ENCODE measurements at places on chromosomes 2 and 18. TPM values are rescaled to one million over a fixed set of nuclear protein-coding genes. Genes with fewer than 3 reads are reported as not detected.

DNA sequence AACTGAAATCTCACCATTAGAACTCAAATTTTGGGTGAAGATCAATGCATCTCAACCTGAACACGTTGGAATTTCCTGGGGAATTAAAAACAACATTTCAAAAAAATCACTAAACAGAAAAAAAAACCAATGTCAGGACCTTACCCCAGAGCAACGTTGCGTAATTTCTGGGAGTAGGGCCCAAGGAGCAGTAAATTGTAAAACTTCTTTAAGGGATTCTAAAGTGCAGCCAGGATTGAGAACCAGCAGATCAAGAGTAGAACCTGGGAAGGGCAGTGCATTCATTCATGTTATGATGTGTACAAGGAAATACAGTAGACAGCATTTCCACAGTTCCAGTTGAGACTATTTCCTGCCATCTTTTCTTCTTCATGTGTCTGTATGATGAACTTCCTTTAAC is 56.9 kb downstream of the RHBDD1 start:
- no peaks in the 10 kb centered on the region for H3K36me3 ChIP-seq
- no peaks in the 10 kb centered on the region for H3K27me3 ChIP-seq
- no peak overlapping the region for H3K4me3 ChIP-seq
- DNase-seq: no peak

ASPRV1 gene
- 2.0 TPM for polyA plus RNA-seq

- no peak overlapping the region for H3K4me3 ChIP-seq
- H3K4me1 ChIP-seq: no peaks in the 10 kb centered on the region
- no peaks in the 10 kb centered on the region for H3K27me3 ChIP-seq
- no peak overlapping the region for H3K27ac ChIP-seq
Observed at GRCh38 chr2:119126650-119127049, 31.9 kb downstream of the C1QL2 start.

SLC4A5 gene
- 1.1 TPM for polyA plus RNA-seq

GRCh38 chr18:77478646-77479442 is 229.2 kb downstream of the GALR1 start:
- DNase-seq: no peak
- no peaks in the 10 kb centered on the region for H3K4me1 ChIP-seq
- H3K4me3 ChIP-seq: no peak overlapping the region
- H3K27ac ChIP-seq: no peak overlapping the region
- no peaks in the 10 kb centered on the region for H3K27me3 ChIP-seq

DNA sequence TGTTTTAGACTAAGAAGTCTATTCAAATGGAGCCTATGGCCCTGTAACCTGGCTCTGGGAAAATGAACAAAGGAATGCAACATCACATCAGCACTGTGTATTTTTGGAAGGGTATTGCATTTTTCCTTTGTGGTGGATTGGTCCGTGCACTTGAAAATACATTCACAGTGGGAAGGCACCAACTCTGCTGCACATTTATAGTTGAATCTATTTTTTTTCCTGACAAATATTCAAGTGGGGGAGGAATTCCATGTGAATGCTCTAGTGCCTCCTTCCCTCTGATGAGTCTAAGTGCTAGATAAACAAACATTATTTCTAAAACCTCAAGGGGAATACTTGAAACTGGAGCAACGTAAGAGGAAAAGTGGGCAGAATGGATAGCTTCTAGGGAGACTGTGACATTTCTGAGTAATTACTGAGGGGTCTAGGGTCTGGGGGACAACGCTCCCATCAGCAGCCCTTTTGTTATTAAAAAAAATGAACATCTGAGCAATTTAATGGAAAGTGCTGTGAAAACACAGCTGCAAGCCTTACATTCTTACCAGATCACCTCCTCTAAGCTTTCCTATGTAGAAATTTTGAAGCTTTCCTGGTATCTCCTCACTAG is 208.2 kb downstream of the SLC8A1 start:
- no peaks in the 10 kb centered on the region for H3K27me3 ChIP-seq
- peaks cover 16% of the 10 kb centered on the region for H3K4me1 ChIP-seq
- no peak overlapping the region for H3K27ac ChIP-seq
- no peak for DNase-seq
- no peaks in the 10 kb centered on the region for H3K36me3 ChIP-seq

DNA sequence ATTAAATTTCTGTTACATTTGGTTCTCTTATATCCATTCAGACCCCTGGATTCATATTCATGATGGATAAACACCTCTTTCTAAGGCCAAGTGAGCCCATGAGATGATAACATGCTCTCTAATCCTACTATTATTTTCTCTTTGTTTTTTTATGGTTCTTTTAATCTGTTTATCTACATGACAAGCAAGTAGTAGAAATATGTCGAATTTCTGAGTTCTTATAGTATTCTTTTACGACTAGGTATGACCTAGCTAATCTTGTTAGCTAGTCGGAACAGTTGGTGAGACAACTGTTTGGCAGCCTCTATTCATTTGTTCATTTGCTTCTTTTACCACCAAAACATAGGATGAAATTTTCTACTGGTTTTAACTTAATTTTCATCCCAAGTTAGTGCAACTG is 98.1 kb upstream of the SCG2 start:
- DNase-seq: no peak
- no peak overlapping the region for H3K27ac ChIP-seq
- H3K36me3 ChIP-seq: no peaks in the 10 kb centered on the region
- H3K4me3 ChIP-seq: no peak overlapping the region
- H3K4me1 ChIP-seq: no peaks in the 10 kb centered on the region

DNA sequence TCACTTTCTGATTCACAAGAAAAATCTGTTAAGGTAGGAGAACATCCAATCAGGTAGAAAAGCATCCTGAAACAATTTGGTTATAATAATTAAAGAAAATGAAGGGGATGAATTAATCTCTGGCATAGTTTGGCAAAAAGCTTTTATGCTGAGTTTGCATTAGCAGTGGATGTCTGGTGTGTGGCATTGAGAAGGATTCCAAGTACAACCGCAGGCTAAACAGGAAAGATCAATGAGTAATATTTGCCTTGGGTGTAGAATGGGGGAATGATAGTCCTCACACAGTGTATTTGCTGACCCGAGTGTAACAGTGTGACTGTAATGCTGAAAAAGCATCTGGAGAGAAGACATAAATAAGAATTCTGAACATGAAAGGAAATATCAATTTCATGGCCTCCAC is 68.3 kb upstream of the SESTD1 start:
- H3K27me3 ChIP-seq: no peaks in the 10 kb centered on the region
- DNase-seq: no peak
- H3K27ac ChIP-seq: no peak overlapping the region

ABCG5 gene
- polyA plus RNA-seq: not detected

DNA sequence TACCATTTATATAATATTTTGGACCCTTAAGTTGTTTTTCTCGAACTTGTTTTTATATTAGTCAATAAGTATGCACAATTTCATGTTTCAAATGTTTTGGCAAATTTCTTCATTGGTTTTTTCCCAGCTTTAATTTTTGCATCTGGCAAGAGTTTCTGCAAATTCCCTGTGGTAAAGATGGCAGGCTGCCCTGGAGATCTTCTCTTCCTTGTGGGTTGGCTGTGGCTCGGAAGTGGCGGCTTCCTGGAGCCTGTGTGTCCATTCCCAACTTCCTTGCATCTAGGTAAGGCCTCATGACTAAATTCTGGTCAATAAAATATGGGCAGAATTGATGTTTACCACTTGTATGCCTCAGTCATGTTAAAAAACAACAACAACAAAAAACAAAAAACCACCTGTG is 818.6 kb downstream of the EPHA4 start:
- H3K27me3 ChIP-seq: no peaks in the 10 kb centered on the region
- H3K36me3 ChIP-seq: no peaks in the 10 kb centered on the region
- H3K4me3 ChIP-seq: no peak overlapping the region
- DNase-seq: no peak
- no peak overlapping the region for H3K27ac ChIP-seq

DNA sequence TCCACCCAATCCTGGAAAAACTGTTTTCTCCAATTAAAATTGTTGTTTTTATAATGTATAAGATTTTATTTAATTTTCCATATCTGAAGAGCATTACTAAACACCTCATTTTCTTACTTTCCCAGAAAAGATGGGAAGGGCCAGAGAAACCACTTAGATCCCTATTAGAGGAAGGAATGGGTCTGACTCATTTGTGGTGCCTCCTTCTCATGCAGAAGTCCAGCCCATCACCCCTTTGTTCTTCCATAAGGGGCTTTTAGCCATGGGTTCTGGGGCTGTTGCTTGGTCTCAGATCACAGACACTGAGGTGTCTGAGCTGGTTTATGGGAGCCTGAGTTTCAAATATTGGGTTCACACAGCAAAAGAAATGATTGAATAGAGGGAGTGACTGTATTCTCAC is 152.2 kb downstream of the ESCO1 start:
- H3K27me3 ChIP-seq: no peaks in the 10 kb centered on the region
- H3K36me3 ChIP-seq: no peaks in the 10 kb centered on the region
- H3K4me1 ChIP-seq: no peaks in the 10 kb centered on the region
- DNase-seq: no peak
- no peak overlapping the region for H3K27ac ChIP-seq
- H3K4me3 ChIP-seq: no peak overlapping the region

DNA sequence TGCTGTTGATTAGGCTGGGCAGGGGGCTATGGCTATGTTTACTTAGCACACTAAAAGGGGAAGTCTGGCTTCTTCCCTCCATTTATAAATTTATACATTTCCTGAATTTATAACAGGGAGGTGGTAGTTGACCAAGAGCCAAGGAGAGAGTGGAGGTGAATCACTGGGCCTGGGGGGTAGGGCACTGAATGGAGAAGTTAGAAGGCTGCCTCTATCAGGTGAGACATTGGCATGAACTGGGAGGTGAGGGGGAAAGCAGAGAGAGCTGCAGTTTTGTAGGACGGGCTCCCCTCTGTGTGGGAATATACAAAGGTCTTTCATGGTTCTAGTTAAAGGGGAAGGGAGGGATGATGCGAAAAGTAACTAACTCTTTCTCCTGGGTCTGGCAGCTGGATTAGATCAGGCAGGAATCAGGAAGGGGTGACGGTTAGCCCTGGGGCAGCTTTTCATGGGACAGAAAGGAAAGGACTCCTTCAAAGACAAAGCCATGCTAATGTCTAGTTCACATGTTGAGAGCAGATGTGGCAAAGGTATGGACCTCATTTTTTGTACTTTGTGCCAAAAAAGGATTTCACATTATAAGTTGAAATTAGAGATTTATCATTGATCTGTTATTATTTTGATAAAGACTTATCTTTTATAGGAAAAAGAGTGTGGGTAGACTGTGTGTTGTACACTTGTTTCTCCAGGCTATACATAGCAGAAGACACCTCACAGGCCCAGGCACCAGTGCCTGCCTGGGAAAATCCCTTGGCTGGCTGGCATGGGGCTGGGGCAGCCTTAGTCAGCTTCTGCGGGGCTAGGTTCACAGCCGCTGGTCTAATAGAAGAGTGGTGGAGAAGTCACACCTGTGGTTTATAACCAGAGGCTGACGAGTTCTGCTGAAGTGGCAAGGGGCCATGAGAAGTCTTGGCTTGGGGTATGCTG is 158.7 kb downstream of the CLIP4 start:
- no peak overlapping the region for H3K27ac ChIP-seq
- no peaks in the 10 kb centered on the region for H3K36me3 ChIP-seq
- no peak overlapping the region for H3K4me3 ChIP-seq
- DNase-seq: no peak
- H3K27me3 ChIP-seq: no peaks in the 10 kb centered on the region

DNA sequence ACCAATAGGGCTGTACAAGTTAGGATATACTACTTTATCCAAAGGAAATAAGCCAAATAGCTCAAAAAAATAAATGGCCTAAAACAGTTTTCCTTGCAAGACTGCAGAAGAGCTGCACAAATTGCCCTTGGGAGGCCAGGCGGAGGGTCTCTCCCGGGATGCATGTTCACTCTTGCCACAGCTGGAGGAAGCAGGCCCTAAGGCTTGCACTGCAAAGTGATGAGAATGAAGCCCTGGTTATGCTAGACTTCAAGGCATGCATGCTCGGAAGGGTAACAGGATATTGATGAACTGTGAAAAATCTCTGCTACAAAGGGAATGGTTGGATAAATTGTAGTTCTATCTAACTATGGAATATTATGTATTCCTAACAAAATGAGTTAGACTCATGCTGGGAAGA is 27.5 kb upstream of the LDLRAD4 start:
- DNase-seq: no peak
- H3K36me3 ChIP-seq: no peaks in the 10 kb centered on the region
- peaks cover 5% of the 10 kb centered on the region for H3K27me3 ChIP-seq
- H3K27ac ChIP-seq: no peak overlapping the region

CGREF1 gene
- 0.61 TPM for polyA plus RNA-seq

DNA sequence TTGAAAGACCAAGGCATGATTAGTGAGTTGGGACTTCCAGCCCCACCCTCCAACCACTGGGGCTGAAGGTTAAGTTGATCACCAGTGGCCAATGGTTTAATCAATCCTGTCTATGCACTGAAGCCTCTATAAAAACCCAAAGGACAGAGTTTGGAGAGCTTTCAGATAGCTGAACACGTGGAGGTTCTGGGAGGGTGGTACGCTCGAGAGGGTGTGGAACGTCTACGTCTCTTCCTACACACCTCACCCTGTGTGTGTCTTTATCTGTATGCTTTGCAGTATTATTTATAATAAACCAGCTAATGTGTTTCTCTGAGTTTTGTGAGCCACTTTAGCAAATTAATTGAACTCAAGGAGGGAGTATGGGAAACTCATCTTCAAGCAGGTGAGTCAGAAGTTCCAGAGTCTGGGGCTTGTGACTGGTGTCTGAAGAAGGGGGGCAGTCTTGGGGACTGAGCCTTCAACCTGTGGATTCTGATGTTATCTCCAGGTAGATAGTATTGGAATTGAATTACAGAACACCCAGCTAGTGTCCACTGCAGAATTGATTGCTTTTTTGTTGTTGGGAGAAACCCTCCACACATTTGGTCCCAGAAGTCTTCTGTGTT is 20.3 kb downstream of the ACTR3 start:
- DNase-seq: peak; percentile 19
- no peaks in the 10 kb centered on the region for H3K27me3 ChIP-seq
- H3K4me3 ChIP-seq: no peak overlapping the region
